NCI-H2081 (cell line): ENCODE measurements at places on chromosomes 11 and 22.

GRCh38 chr11:60970890-60971289 is 590 bp upstream of the CD6 start:
- DNase-seq, result no peak

- DNase-seq, result no peak
These were observed 112.0 kb downstream of the SHANK2 start for GRCh38 chr11:71140206-71140919.

DNA sequence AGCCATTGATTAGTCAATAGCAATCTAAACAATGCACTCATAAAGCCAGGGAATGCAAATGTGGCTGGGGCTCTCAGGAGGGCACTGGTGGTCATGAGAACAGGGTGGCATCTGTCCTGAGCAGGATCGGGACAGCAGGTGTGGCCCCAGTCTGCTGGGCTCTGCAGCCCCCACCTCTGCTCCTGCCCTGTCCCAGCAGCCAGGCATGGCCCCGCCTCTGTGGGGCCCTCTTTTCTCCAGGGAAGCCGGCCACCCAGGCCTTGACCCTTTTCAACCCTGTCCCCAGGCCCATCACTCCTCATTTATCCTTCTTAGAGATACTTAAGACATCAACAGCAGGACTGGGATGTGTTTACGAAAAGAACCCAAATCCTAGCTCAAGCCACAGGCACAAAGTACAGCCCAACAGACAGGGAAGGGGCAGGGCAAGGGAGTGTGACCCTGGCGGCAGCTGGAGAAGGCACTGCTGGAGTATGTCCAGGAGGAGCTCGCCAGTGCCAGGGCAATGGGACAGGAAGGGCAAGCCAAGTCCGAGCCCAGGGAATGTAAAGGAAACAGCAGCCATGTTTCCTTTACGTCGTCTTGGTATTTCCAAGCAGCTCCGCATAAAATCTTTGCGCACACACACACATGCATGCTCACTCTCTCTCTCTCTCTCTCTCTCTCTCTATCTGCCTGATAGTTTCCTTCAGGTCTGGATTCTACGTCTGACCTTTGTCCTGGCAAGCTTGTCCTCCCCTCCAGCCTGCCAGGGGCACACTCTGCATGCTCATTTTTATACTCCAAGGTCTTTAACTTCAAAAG is 59.9 kb downstream of the DGCR2 start:
- no peak for DNase-seq

DNA sequence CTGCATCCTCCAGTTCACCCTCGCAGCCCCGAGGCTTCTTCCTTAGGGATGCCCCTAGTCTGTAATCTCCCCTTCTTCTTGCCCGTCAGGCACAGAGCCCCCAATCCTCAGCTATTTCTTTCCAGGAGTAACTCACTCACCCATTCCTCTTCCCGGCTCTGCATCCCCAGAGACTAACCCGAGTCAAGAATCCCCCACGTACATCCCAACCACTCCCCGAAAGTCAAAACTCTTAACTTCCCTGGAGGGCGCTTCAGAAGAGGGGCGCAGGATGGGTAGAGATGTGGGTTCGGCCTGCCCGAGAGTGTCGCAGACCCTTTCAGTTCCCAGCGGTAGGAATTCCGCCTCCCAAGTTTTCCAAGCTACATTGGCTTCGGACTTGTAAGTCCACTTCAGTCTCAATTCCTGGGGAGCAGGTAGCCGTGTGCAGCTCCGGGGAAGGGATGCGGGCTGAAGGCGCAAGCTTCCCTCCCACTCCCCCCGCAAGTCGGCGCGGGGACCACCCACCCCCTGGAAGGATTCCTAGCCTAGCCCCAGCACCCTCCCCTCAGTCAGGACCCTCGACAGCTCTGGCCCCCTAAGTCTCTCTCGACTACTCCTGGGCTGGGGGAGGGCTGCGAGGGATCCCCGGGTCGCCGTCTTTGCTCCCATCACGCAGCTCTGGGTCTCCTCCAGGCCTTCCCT is 871 bp downstream of the BDNF start:
- DNase-seq, result no peak

DNA sequence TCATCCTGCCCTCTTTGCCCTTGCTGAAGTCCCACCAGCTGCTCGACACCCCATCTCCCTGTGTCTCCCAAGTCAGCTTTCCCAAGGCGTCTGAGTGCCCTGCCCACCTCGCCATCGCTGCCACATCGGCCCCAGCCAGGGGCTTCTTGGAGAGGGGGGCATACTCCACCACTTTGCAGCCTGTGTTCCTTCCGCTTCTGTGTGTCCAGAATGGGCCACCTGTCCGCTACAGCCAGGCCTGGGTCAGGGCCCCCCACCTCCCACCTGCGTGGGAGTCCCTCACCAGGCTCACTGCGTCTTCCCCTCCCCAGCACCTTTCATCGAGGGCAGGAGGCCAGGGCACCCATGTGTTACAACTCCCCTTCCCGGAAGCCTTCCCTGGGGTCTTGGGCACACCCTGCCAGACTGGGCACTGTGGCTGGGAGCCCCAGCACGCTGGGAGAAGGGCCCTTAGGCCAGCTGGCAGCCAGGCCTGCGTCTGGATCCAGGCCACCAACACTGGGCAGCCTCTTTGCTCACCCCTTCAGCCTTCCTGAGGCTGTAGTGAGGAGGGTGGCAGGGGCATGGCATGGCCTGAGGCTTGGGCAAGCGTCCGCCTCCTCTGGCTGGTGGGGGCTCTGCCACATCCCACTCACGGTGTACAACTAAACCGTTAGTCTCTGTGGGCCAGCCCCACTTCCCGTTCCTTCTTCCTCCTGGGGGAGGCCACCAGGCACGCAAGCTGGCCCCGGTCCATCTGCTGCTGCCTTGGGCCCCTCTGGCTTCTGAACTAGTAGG is 13.4 kb downstream of the CPT1A start:
- DNase-seq, result no peak

GRCh38 chr11:126804363-126804762 is 196.2 kb downstream of the KIRREL3 start:
- no peak for DNase-seq

- no peak for DNase-seq
These were observed 68.0 kb upstream of the TCF20 start for GRCh38 chr22:42338479-42338878.

GRCh38 chr11:133753150-133753549 is 92.2 kb downstream of the SPATA19 start:
- no peak for DNase-seq

- DNase-seq, result no peak
These were observed 102.4 kb upstream of the TIMP3 start for GRCh38 chr22:32699001-32699582.

GRCh38 chr22:26124991-26125725 is 44.1 kb upstream of the SEZ6L start:
- DNase-seq, result peak; percentile 23

DNA sequence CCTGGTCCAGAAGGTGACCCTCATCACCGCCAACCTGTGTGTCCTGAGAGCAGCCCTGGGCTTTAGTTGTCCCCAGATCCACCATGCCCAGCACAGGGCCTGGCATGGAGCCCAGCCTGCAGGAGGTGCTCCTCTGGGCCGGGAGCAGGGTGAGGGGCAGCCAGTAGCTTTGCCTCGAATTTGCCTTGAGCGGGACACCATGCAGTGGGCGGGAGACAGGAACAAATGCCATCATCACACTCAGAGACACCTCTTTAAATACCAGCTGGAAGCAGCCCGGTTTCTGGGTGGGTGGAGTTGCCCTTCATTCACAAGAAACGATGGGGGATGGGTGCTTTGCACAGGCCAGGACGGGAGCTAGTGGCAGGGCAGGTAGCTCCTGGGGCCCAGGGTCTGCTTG is 19.3 kb downstream of the FLRT1 start:
- DNase-seq, result no peak

GRCh38 chr22:24392218-24392931 is 35.0 kb upstream of the ADORA2A start:
- DNase-seq, result no peak

DNA sequence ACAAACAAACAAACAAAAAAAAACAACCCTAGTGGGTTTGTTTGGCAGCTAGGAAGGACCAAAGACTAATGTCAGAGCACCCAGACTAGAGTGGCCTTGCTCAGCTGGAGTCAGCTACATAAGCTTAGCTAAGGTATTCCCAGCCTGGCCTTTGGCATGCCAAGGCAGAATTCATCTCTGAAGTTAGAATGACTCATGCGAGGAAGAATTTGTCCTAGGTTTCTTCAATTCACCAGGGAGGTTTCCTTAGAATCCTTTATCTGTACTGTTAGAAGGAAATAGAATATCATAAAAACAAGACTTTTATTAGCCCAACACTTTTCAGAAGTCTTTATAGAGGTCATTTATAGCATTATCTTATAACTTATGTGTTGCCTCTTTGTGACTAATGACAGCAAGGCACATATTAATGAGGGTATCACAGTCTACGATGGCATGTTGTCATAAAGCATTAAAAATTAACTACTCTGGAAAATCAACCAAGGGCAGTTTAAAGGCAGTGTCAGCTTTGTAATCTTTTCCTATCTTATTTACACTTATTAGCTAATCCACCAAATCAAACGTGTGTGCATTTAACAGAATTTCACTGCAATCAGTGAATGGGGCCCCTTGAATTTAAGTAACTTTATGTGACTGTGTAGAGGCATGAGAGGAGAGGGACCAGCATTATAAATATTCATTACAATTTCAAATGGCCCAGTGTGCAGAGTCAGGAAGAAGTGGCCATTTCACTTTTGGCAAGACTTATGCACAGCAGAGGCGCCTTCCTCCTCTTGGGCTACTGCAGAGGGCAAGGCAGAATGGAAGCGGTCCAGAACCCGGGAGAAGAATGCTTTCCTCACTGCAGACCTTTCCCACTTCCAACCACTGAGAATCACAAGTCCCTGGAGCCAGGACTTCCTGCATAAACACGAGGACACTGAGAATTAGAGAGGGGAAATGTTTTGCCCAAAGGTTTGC is 36.3 kb downstream of the SLC5A1 start:
- DNase-seq, result no peak

DNA sequence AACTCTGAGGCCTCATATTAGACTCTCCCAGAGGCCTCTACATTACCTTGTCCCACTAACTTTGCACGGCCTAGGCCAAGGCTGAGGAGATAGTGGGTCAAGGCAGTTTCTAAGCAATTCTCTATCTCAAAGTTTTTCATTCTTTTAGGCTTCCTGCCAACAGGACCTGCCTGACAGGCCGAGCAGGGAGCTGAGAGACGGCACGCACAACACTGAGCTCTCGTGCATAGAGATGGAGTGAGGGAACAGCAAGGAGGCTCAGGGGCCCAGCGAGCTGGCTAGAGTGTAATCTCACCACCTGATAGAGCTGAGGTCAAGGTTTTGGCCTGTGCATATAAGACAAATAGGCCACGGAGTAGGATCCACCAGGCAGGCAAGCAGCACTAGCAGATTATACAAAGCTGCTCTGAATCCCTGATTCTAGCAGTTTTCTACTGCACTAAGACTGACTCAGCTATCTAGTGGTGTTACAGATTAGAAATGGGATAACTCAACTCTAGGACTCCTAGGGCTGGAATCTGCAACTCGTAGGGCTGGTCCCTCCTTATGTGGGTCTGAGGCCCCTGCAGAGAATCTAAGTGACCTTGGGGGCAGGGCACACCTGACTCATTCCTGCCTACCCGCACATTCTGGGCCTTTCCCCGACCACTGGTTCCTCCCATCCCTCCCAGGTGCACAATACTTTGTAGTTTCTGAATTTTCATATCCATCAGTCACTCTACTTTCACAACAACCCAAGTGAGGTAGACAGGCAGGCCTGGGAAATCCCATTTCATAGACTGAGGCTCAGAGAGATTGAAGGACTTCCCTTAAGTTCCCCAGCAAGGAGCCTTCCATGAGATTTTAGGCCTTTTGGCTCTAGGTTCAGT is 1.7 kb downstream of the CYB5R2 start:
- no peak for DNase-seq

GRCh38 chr11:128727796-128728431 is 34.0 kb downstream of the FLI1 start:
- no peak for DNase-seq

GRCh38 chr22:29867260-29867659 is 15.7 kb upstream of the MTMR3 start:
- no peak for DNase-seq
